ENCODE measurements at places on chromosomes 12 and 14.

GRCh38 chr14:74476607-74477006 lies 16.5 kb downstream of the NPC2 start:
- no peak for DNase-seq

DNA sequence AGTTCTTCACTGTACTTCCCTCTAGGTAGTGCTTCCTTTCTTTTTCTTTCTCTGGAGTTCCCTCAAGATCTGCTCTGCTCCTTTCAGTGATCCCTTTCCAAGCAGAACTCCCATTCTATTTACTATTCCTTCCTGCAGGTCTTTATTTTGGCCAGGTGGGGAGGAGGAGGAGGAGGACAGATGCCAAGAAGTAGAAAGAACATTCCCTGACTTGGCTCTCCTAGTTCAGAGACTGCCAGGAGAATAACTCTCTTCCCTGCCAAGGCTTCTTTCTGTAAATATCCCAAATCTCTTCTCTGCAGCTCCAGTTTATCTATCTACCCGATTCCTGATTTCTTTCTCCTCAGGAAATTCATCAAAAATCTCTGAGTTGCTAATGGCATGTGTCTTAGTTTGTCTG lies 229.6 kb upstream of the TMEM260 start:
- no peak for DNase-seq

DNA sequence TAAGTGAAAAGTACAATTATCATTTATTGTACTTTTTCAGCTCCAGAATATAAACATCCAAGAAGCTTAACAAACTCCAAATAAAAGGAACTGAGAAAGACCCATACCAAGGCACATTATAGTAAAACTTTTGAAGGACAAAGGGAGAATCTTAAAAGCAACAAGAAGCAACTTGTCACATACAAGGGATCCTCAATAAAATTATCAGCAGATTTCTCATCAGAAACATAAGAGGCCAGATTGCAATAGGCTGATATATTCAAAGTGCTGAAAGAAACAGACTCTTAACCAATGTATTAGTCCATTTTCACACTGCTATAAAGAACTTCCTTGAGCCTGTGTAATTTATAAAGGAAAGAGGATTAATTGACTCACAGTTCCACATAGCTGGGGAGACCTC lies 48.3 kb downstream of the TTC7B start:
- DNase-seq: no peak

- DNase-seq: no peak
Measured at GRCh38 chr14:104096751-104097700, 11.5 kb downstream of the ASPG start.

DNA sequence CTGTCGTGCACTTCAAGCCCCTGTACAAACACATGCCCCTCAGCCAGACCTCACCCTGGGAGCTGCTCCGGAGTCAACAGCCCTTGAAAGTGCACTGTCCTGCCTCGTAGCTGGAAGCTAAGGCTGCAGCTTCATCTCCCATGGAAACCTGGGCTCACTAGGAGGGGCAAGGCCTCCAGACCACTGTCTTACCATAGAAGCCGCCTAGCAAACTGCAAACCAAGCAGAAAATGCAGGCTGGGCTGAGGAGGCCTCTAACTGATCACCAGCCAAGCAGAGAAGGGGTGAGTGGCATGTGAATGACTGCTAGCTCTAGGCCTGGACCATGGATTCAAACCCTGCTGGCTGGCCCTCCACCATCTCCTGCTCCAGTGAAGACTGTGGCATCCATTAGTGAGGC lies 340.2 kb downstream of the CACNA1C start:
- no peak for DNase-seq

DNA sequence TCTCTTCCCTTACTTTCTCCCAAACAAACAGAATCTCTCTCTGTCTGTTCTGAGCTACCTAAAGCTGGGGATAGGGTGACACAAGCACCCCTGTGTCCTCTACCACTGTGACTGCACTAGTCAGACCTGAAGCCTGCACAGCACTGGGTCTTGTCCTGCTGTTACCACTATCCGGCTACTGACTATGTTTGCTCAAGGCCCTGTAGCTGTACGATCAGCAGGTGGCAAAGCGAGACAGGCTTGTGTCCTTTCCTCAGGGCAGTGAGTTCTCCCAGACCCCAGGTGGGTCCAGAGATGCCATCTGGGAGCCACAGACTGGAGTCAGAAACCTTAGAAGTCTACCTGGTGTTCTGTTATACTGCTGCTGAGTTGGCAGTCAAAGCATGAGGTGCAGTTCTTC lies 116.4 kb downstream of the NUBPL start:
- no peak for DNase-seq

DNA sequence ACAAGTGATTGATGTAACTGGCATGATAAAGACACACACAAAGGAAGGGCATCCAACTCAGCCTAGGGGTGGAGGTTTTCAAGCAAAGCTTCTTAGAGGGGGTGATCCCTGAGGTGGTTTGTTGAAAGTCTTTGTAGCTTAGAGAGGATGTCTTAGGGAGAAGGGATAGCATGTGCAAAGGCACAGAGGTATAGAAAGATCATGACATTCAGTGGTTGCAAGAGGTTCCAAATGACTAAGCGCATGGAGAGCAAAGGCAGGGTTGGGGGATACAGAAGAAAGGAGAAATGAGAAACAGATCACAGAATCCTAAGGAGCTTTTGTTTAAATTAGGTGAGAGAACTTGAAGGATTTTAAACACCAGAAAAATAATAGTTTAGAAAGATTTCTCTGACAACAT lies 5.2 kb upstream of the CCT2 start:
- DNase-seq: no peak

GRCh38 chr12:79763766-79764452 lies 73.1 kb upstream of the PAWR start:
- no peak for DNase-seq

DNA sequence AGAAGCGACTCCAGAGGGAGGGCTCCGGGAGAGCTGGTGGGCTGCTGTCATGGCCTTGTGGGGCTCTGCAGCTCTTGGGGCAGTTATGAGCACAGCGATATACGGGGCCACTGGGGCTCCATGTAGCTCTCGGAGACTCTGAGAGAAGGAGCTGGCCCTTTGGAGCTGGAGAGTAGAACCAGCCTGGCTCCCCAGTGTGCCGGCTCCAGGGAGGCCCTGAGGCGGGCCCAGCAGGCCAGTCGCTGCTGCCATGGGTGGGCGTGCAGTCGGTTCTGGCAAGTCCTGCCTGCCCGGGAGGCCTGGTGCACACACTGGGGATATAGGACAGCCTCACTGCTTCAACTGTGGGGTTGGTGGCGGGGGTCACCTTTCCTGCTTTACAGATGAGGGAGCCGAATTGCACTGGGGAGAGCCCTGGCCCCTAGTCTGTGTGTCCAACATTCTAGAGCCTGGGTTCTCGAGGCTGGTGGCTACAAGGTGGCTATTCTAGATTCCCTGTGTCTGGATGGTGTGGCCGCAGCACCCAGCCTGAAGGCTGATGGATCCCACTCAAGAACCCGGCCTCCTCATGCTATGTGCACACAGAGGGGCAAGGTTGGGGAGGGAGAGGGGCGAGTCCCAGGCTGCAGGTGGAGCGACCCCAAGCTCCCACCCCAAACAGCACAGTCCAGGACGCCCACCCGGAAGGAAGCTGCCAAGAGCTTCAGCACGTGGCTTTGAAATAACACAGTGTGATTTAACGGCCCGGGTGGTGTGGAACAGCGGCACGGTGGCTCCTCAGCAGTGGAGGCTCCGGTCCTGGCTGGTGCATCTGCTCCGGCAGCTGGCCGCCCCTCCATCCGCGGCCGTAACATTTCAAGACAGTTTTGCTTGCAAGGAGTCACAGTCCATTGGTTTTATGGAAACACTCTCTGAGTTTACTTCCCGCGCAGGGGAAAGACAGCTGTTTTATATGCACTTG lies 188.3 kb upstream of the C14orf180 start:
- no peak for DNase-seq

- DNase-seq: no peak
Measured at GRCh38 chr14:85061256-85061655, 468.7 kb upstream of the FLRT2 start.

DNA sequence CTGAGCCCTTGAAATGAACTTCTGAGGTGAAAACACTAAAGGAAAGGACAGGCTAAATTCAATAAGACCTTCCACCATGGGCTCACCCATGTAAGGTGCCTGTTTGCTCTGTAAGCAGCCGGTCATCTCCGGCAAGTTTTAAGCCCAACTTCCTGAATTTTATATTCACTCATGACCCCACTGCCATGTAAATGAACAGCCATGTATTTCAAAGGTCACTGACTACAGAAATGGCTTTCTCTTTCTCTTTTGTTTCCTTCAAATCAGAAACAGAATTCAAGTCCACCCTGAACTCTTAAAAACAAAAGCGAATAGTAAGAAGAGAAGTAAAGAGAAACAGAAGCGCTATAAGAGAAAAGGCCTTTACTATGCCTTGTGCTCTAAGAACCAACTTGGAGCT lies 61.7 kb upstream of the OVCH1 start:
- DNase-seq: no peak

DNA sequence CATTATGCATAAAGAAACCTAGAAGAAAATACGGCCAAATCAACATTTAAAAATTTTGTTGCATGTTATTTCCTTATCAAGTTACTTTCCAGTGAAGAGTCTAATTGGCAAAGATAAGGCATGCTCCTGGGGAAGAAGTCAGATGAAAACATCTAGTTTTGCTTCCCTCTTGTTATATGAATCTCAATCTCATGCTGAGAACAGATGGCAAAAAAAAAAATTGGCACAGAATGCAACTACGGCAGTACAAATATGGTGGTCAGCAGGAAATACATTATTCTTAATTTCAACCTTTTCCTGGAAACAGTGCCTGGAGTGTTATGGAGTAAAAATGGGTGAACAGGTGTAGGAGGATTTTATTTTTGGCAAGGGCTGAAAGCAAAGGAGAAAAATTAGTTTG lies 32.8 kb downstream of the HECTD4 start:
- no peak for DNase-seq

DNA sequence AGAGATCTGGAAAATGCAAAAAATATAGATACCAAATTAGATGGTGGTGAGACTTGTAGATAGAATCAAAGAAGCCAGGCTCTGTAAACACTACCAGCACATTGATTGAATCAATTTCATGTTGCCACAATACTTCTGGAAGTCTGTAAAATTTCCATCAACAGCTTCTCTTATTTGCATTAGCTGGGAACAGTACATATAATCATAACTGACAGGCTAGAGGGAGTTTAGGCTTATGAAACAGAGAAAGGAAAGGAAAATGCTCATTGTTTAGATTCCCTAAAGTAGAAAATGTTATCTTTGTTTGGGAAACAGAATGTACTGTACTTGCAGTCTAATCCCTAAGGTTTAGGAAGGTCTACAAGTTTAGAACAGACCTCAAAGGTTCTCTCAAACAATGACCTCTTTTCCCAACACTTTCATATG lies 335.2 kb downstream of the CEP128 start:
- DNase-seq: no peak
